NCI-H2171 (cell line): ENCODE measurements at places on chromosomes 1 and 21.
A peak's percentile ranks its signal among the peaks of the same experiment; 100 is the strongest.

- DNase-seq = no peak
Observed at GRCh38 chr1:180309338-180309737, 79.3 kb downstream of the LHX4 start.

GRCh38 chr21:45868086-45868485, 113.5 kb upstream of the COL6A1 start:
- no peak for DNase-seq

DNA sequence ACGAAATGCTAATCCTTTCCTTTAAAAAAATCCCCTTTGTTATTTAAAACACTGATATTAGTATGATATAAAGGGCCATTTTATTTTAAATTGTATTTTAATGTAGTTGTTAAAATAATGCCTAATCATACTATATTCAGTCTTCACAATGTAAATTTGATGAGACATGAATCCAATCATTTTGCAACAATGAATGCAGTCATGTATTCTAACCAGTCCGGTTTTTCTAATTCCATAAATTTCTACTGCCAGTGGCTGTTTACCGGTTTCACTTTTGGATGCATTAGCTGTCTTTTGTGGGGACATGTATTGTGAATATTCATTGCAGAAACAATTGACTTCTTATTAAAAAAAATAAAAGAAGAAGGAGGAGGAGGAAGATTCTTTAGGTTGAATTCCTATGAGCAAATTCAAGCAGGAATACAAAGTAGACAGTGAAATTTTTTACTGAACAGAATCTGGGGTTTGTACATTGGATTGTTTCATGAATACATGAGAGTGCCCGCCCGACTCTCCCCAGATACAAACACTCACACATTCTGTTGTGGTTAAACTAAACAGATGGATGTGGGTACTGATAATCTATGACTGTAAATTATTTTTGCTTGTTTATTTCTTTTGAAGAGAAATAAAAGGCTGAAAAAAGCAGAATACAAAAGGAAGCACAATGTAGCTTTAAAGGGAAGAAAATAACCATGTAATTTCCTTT, 624.8 kb upstream of the PTBP2 start:
- DNase-seq = no peak

DNA sequence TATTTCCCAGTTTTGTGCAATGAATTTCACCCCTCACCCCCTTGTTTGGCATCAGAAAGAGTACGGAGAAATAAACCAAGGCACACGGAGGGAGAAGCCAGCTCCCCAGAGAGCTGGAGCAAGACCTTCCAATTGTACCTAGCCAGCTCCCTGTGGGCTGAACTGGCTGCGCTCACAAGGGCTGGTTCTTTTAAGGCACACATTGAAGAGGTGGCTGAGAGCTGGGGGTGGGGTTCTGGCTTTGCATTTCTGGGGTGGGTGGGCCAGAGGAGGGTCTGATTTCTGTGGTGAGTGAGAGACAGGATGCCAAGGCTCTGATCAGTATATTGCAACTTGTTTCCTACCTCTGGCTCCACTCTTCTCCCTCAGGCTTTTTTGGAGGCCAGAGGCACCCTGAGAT, 39.5 kb upstream of the NFASC start:
- no peak for DNase-seq

DNA sequence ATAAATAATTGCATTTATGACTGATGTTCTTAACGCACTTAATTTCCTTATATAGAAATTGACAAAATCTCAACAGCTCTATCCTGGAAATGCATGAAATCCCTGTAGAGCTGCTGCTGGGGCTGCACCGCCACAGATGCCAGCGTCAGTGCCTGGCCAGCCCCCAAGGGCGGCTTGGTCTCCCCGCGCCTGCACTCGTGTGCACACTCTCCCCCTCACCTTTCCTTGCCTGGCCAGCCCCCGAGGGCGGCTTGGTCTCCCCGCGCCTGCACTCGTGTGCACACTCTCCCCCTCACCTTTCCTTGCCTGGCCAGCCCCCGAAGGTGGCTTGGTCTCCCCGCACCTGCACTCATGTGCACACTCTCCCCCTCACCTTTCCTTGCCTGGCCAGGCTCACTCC, 11.3 kb downstream of the TPRG1L start:
- DNase-seq = no peak

GRCh38 chr1:170592591-170593111, 60.7 kb downstream of the GORAB start:
- DNase-seq = peak; percentile 25

DNA sequence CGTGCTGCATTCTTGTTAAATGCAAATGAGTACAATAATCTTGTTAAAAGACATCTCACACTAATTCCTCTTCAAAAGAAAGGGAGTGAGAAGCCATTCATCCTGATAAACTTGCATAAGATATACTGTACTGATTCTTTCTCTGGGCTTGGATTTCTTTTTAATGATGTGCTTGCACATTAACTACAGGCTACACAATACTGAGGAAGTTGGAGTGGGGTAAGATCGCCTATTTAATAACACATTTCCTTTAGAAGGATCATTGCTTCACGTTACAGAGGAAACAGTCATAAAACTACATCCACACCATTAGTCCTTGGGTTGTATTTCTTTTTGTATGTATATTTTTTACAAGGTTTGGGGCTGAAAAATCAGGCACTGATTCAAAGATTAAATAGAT, 36.6 kb downstream of the NRIP1 start:
- DNase-seq = no peak

GRCh38 chr1:155179112-155180031, 5.7 kb downstream of the TRIM46 start:
- no peak for DNase-seq

DNA sequence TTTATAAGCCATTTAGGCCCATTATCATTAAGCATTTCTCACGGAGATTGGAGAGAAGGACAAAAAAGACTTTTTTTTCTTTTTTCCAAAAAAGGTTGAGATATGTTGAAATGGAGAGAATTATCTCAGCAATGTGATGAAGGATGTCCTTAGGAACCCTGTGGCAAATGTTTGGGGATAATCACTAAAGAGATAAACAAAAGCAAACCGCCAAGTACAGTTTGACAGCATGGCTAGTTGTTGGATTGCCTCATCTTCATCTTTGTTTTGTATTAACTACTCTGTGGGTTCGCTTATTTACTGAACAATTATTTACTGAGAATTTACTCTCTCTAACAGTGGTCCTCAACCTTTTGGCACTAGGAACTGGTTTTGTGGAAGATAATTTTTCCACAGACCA, 97.4 kb upstream of the HP1BP3 start:
- DNase-seq = no peak

DNA sequence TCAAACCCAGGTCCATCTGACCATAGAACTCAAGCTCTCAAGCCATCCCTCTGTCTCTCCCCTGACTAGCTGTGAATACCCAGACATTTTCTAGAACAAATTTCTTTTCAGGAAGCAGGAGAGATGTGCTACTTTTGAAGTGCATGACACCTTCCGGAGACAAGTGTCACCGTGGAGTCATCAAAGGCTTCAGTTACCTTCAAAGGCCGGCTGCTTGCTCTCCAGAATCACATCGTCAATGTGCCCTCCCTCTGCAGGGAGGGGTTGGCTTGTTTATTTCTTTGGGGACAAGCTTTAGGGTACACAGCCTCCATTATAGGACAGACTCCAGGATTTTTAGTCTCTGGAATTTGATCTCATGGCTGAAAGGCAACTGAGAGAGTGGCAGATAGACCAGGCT, 37.7 kb upstream of the IGSF21 start:
- DNase-seq = no peak

DNA sequence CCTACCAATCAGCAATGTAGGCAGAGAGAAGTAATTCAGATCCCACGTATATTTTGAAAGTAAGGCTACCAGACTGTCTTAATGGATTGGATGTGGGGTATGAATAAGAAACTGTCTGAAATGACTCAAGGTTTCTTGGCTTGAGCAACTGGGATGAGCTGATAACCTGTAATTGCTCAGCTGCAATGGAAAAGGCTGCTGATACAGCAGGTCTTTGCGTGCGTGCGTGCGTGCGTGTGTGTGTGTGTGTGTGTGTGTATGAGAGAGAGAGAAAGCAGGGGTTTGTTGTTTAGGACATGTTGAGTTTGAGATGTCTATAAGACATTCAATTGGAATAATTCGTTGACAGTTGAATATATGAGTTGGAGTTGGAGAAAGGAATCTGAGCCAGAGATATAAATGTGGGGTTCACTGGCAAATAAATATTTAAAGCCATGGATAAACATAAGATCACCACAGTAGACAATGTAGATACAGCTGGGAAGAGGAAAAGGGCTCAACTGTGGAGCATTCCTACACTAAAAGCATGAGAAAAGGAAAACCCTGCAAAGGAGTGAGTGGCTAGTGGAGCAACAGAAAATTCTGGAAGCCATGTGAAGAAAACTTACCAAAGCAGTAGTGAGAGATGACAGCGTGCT, 72.9 kb downstream of the UCHL5 start:
- DNase-seq = no peak

DNA sequence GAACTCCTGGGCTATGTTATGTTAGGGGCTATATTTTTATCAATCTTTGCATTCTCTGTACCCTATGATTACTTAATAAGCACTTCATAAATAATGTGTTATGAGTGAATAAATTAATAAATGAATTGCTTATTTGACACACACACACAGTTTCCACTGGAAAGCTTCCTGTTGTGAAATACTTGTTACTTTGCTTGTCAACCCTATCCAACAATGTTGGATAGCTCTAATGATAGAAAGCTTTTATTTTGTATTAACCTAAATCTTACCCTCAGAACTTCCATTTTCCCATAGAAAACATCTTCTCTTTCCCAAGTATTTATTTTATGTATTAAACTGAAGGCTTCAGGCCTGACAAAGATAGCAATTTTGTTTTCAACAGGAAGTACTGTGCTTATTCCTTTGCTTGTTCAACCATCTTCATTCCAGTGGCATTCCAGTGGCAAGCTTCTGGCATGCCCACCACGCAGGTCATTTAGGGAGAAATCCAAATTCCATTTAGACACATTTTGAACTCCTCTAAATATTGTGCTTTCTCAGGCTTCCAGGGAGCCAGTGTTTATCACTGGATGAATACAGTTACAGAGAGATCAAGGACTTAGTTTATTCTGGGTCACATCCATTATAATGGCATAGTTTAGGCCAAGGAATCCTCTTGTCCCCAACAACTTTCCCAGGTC, 134.4 kb downstream of the TGFB2 start:
- no peak for DNase-seq

DNA sequence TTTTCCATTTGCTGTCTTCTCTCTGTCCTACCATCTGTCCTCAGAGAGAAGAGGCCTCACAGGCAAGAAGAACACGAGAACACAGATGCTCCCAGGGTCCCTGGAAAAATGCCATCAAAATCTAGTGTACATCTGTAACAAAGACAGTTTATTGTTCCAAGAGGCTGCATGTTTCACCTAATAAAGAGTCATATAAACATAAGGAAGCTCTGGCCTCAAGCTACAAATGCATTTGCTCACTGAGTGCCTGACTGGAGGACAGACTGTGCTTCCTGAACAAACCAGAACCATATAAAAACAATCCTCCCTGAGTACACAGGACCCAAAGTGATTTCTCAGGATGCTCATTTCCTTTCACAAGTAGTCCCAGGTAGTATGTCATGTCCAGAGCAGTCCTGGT, 76.3 kb upstream of the SLC44A3 start:
- peak; percentile 70 for DNase-seq

- no peak for DNase-seq
Observed at GRCh38 chr1:167981933-167982332, 45.1 kb upstream of the MPC2 start.

DNA sequence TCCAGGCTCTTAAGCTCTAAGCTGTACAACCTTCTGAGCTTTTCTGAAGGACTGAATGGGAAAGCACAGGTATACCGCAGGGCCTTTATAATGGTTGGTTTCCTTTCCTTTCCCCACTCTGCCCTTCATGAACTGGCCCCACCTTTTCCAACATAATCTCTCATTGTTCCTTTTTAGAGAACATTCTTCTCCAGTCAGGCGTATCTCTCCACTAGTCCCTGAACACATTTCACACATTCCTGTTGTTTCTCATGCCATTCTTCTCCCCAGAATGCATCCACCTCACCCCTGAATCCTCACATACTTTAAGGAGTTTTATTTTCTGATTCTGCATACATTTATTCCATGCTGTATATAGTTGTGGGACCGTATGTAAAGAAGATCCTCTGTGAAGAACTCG, 41.3 kb downstream of the PGM1 start:
- no peak for DNase-seq

- DNase-seq = no peak
Observed at GRCh38 chr1:86388777-86389176, 7.3 kb downstream of the ODF2L start.

DNA sequence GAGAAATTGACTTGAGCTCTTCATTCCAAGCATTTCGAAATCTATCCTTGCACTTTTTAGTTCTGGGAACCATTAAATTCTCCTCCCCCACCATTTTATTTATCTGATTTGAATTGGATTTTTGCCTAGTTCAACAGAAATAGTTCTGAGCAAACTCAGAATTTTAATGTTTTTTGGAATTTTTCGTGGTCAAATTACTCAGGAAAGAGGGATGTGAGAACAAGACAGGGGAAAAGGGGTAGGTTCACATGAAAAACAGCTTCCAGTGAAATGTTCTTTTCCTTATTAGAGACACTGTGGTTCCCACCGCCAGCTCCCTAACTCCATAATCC, 5.7 kb upstream of the ZNF697 start:
- DNase-seq = no peak

- no peak for DNase-seq
Observed at GRCh38 chr1:160116283-160117147, 956 bp downstream of the ATP1A2 start.

GRCh38 chr1:197690074-197690473, 85.2 kb downstream of the DENND1B start:
- DNase-seq = no peak

DNA sequence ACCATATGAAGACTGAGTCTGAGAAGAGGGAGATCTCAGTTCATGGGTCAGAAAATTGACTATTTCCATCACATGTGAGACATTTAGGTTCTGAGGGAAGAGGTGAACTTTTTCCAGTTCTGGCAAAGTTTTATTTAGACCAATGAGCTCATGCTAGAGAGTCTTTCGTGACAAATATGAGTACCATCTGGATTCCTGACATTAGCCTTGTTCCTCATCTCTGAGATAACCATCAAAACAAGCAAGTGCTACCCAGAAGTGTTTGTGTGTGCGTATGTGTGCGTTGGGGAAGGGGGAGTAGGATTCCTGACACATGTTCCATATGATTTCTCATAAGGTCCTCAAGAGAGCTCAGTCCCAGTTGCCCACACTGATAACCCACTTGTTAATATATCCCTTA, 120.6 kb downstream of the FASLG start:
- no peak for DNase-seq
